Motor neuron (in vitro differentiated cells): ENCODE measurements at places on chromosomes 7 and 10.

DNA sequence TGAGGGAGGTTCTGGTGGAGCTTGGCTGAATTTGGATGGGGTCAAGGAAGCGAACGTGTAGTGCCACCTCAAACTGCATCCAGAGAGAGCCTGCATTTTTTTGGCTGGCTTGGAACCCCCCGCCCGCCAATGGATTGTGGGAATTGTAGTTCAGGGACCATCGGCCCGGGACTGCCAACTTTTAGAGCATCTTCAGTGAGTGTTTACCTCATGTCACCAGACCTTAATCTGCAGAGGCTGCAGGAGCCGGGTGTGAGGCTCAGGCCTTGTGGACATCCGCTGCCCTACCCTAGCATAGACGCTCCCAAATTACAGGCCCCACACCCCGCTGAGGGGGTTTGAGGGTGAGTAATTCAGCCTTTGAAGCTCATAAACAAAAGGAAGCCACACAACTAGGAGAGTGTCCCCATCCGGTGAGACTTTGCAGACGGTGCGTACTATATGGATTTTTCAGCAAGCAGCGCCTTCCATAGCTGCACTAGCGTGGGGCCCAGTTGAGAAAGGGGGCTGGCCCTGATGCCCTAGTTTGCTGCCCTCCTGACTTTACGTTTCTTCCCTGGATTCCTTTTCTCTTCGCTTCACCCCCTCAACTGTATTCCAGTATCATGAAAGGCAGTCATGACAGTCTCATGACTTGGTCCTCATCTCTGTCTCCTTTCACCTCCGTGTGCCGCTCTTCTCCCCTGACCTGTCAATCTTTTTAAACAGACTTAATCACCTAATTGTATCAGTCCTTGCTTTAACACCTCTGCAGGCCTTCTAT lies 717 bp downstream of the CNPY4 start:
- peak; percentile 69 for ATAC-seq

DNA sequence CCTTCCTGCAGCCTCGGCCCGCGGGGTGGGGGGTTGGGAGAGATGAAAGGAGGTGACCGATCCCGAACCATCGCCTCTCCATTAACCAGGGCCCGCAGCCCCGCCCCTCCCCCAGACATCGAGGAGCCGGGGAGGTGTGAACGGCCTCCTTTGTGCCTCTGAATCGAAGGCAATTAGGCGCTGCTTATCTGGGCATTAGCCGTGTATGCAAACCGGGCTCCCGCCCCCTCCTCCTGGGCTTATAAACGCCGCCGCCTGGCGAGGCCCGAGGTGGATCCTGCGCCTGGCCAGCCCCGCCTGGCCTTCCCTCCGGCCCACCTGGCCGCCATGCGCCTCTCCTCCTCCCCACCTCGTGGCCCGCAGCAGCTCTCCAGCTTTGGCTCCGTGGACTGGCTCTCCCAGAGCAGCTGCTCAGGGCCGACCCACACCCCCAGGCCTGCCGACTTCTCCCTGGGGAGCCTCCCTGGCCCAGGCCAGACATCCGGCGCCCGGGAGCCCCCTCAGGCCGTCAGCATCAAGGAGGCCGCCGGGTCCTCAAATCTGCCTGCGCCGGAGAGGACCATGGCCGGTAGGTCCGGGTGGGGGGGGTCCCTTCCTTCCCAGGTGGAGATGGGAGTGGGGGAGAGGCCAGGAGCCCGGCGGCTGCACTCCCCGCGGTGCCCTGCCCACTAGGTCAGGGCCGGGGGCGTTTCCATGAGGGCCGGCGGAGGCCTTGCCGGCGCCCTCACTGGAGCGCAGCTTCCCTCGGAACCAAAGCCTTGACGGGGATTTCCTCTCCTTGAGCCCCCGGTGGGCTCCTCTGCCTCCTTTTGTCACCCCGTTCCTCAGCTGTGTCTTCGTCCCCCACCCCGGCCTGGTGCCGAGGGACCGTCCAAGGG lies at the start of gene VENTX:
TSS of gene VENTX (plus strand) at position 268 of the 878 bp plus-strand sequence. CDS start at position 328, 60 bp downstream.
- ATAC-seq, result peak; percentile 61

DNA sequence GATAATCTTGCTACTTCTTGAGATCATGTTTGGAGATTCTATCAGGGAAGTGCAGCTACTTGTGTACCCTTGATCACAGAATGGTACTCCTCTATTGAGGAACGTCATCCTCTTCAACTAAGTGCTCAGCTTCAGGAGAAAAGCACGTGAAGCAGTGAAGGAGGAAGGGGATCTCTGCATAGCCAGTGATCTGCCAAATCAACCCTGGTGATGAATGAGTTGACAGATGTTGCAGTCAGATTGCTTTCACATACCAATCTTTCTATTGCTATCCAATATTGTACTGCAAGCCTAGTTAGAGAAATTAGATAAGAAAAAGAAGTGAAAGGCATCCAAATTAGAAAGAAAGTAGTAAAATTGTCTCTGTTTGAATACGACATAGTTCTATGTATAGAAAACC lies 309.4 kb downstream of the TWIST1 start:
- no peak for ATAC-seq

DNA sequence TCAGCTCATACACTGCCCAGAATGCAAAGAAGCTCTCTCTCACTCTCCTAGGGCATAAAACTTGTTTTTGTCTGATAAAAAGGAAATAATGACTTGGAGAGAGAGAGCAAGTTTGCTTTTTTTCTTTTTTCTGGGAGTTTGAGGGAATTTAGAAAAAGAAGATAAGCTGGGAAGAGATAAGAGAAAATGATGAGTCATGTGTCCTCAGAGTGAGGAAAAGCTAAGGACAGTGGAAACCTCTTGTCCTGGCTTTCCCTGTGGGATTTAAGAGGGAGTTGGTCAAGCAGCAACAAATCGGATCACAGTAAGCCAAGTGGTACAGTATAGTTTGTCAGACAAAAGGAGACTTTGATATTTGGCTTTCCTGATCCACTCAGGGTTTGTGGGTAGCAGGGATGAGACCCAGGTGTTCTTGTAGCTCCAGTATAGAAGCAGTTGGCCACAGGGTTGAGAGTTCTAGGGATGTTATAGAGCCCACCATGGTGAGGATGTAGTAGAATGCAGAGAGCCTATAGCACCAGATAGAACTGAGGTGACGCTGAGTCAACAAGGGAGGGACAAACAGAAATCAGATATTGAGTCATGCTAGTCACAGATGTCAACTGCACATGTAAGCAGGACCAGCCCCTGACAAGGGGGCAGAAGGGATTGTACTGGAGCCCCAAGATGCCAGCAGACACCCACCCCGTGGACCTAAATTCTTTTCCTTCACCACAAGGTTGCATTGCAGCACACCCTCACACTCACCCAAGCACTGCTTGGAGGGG lies 219.3 kb upstream of the TAC1 start:
- ATAC-seq, result no peak

GRCh38 chr10:75097666-75098285 lies 13.7 kb upstream of the SAMD8 start:
- no peak for ATAC-seq

DNA sequence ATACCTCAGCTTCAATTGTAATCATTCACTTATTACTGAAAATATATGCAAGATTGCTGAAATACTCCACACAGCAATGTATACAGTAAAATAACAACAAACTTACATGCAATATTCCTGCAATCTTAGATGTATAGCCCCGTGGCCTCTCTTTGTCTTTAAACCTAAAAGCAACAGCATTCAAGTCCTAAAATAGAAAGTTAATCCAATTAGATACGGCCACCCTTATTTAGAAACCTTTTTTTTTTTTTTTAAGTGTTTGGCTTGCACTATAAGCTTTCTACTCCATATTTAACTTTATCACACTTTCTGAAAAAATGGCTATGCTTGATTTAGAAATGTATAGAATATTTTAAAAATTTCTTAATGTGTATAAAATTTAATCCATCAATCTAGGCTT lies 67.6 kb downstream of the IDE start:
- ATAC-seq, result no peak

GRCh38 chr10:7258948-7259523 lies 151.8 kb downstream of the SFMBT2 start:
- ATAC-seq, result no peak

GRCh38 chr7:94511718-94512117 lies 2.1 kb downstream of the CASD1 start:
- no peak for ATAC-seq

- ATAC-seq, result peak; percentile 34
Observed at GRCh38 chr10:68332259-68333057, at the start of gene PBLD. PBLD (minus strand) TSS chr10:68332928; CDS start chr10:68306844, 26,084 bp downstream.
